ENCODE measurements at places on chromosomes 6 and 20.

DNA sequence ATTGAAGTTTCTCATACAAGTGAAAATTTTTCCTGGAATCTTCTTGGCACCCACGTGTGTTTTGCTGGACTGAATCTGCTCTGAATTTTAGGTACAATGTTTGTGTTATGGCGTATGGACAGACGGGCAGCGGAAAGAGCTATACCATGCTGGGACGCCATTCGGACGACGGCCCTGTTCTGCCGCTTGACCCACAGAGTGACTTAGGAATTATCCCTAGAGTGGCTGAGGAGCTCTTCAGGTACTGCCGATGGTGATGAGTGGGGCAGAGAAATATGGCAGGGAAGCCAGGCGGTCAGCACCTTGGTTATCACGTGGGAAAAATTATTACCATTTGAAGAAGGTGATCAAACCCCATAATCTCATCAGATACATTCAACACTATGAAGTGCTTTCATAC, 36.3 kb downstream of the KIF25 start:
- no peak for DNase-seq

- peak; percentile 19 for DNase-seq
Observed at GRCh38 chr6:35663447-35664235, 25.1 kb downstream of the FKBP5 start.

GRCh38 chr6:121393731-121394505, 41.5 kb upstream of the GJA1 start:
- DNase-seq = no peak

GRCh38 chr6:128174724-128175123, 273.9 kb upstream of the THEMIS start:
- no peak for DNase-seq

DNA sequence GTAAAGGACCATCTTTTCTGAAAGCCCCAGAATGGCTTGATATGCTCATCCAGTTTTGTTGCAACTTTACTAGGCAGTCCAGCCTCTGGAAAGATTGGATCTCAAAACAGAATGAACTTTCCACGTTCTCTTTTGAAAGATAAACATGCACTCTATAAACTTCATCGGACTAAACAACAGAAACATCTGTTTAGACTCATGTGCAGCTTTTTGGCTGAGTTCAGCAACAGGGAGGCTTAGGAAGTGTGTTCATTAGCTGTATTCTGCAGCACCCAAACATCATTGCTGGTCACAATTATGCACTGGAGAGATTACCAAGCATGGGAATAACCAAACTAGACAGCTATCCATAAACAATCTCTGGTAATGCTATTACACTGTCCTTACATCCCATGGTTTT, 180.5 kb downstream of the TENT5A start:
- DNase-seq = no peak

DNA sequence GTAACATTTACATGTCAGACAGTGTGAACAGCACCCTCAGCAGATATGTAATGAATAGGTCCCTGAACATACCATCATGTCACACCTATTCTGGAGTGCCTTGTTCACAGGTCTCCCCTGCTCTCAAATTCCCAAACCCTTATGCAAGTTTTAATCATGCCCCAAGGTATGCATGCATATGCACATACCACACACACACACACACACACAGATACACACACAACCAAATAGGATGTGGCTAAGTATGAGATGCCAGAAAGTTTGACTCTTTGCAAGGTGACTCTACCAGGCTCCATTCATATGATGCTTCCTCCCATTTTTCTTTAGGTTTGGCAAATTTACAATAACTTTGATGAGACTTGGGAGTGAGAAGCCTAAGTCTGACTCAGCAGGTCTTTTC, 243.8 kb upstream of the IRAK1BP1 start:
- no peak for DNase-seq

DNA sequence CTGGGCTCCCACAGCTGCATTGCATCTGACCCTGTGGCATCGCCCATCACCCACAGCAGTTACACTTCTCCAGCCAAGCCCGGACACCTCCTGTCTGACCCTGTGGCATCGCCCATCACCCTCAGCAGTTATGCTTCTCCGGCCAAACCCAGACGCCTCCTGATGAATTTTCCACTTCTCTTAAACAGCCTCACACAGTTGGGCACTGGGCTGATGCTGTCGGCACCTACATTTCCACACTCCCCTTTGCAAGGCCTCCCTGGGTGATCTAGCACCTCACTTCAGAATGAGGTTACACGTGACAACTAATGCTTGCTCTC, 175.2 kb upstream of the ARID1B start:
- no peak for DNase-seq

- DNase-seq = no peak
Observed at GRCh38 chr6:18214003-18214402, 50.3 kb downstream of the DEK start.

DNA sequence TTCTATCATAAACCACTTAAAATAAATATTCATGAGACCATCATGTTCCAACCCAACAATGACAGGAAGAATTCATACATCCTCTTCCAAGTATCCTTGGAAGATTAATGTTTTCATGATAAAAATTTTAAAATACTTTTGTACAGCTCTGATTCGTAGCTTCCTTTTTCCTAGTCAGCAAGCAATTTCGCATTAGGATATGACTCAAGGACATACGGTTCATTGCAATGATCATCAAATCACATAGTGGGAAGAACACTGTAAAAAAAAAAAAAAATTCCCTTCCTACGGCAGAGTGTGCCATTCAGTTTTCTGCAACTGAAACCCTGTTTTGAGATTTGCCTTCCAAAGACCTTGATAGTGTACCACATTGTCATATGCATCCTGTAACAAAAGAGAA, 35.3 kb upstream of the GFOD1 start:
- no peak for DNase-seq

DNA sequence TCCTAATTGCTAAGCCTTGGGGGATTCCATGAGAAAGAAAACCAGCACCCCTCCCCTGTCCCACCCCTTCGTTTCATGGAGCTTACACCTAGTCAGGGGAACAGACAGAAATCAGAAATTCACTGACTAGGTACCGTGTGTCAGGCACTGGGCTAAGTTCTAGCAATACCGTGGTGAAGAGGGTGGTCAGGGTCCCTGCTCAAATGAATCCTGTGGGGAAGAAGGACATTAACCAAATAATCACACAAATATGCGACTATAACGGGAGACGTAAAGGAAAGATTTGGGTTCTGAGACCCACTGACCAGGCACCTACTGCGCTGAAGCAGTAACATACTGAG, 65.1 kb upstream of the TOP1 start:
- DNase-seq = peak; percentile 1

DNA sequence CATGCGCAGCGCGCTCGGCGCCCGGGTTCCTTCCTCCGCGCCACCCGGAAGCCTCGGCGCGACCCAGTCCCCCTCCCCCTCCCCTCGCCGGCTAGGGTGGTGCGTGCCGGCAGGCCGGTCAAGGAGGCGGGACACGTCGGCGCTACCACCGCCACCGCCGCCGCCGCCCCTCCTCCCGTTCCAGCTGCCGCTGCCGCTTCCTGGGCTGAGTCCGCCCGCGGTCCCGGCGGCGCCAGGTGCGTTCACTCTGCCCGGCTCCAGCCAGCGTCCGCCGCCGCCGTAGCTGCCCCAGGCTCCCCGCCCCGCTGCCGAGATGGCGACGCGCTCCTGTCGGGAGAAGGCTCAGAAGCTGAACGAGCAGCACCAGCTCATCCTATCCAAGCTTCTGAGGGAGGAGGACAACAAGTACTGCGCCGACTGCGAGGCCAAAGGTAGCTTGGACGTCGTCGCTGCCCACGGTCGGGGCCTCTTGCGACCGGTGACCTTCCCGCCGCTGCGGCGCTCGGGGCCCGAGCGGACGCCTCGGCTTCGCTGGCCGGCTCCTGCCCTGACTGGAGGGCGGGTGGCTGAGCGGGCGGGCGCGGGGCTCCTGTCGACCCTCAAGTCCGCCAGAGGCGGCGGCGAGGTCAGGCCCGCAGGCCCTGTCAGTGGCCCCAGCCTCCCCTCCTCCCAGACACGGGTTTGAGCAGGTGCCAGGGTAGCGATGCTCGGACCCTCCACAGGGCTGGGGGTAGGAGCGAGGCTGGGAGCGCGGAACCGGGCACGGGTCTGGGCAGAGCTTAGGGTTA, at the start of gene SMAP1:
Gene SMAP1, plus strand, starts transcription at position 173 of the 788 bp plus-strand sequence. Its CDS starts 141 bp downstream, at position 314.
- DNase-seq = peak; percentile 95

- DNase-seq = no peak
Observed at GRCh38 chr20:49286689-49287551, 9.1 kb upstream of the ZNFX1 start.

GRCh38 chr6:38193051-38193450, 373.5 kb downstream of the ZFAND3 start:
- no peak for DNase-seq

- no peak for DNase-seq
Observed at GRCh38 chr6:21180155-21180554, 413.4 kb upstream of the SOX4 start.

DNA sequence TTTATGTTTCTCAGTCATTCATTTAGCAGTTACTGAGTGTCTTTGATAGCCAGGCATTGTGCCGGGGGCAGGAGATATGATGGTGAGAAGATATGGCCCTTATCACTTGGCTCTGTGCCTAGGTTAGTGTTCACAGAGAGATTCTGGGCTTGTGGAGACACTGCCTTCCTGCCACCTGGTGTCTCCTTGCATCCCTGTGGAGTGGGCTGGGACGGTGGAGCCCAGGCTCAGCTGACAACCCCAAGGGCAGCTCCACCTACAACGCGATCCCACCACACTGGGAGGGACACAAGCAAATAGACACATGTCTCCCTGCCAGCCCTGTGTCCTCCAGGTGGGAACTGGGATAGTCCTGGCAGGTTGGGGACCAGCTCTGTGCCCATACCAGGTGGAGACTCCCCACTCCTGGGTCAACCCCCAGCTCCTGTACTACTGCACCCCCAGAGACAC, 30.3 kb upstream of the VEGFA start:
- DNase-seq = no peak

GRCh38 chr6:41483943-41484342, 62.2 kb upstream of the FOXP4 start:
- DNase-seq = no peak

DNA sequence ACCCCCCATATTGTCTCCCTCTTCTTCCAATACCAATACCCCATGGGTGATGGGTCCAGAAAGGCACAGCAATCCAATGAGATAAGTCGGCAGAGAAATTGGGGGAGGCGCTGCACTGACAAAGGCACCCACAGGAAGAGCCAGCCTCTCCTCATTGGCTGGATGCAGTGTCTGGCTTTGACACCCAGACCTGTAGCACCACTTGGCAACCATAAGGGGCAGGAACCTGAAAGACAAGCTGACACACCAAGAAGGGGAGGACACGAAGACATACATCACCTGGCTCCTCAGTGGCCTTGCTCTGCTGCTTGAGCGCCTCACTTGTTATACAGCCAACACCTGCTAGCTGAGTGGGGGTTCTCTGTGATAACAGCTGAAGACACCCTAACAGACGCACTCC, 19.4 kb upstream of the SLC4A11 start:
- no peak for DNase-seq

DNA sequence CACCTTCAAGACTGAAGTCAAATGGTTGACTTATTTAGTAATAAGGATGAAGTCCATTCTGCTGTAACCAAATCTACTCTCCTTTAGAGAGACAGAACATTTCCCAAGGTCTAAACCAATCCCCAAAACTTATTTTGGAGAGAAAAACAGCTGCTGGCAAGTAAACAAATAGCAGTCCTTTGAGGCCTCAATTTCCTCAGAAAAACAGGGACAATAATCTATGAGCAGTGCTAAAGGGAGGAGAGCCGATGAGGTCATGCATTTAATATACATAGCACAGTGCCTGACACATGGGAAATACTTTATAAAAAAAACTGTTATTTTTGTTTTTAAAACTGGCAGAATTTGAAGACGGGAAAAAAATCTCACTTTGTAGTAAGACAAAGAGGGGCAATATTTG, 526.0 kb downstream of the EPM2A start:
- no peak for DNase-seq

DNA sequence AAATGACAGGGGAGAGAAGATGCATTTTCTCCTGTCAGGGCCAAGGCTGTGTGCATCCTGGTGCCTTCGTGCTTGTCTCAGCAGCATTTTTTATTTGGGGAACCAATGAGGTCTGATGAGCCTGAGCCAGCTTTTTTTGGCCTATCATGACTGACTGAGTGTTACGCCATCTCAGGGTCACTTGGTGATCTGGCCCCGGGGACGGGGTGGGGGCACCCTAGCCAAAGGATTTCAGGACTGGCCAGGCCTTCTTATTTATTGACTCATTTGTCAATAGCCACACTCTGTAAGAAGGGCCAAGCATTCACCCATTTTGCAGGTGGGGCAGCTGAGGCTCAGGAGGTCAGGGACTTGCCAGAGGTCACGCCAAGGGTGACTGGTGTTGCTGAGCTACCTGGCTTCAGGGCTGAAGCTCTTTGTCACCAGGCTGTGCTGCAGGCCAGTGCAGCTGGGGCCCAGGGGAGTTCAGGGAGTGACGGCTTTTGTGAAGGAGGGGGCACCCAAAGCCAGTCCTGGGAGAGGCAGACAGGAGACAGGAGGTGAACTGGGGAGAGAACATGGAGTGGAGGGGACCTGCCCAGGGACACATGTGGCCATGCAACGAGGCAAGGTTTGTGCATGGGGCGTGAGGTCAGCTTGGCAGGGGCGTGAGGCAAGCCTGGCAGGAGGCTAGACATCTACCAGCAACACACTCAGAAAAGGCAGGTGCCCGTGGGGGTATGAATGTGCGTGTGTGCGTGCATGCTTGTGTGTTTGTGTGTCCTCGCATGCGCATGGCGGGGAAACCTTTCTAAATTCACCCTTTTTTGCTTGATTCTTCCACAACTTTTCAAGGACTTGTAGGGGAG, 31.1 kb downstream of the VSTM2L start:
- no peak for DNase-seq

DNA sequence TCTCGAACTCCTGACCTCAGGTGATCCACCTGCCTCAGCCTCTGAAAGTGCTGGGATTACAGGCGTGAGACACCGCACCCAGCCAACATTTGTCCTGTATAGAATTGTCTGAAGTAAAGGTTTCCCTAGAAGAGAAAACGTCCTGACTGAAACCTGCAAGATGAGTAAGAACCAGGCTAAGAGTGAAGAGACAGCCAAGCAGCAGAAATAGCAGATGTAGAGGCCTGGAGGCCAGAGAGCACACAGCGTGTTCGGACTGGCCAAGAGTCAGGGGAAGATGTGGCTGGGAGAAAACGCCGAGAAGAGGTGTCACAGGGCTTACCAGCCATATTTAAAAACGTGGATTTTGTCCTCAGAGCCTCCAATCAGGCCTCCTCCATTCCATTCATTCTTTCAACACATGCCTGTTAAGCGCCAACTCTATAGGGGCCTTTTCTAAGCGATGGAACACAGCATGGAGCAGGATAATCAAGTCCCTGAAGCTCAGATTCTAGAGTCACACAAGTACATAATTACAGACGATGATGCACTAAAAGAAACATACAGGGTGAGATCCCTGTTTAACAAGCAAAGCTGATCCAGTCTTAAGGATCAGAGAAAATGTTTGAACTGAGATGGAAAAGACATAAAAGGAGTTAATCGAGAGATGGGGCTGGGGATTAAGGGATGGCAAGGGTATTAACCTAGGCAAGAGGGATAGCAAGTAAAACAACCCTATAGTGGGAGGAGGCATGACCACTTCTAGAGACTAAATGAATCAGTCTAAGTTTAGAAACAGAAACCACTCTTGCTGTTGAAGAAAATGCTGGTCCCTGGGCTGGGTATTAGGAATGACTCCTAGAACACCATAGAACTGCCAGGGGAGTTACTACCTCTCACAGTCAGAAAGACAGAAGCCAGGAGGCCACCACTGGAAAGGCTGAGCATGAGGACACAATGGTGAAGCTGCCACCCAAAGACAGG, 4.8 kb downstream of the ZCCHC3 start:
- no peak for DNase-seq

Data from germinal center (tissue), 1 donor.